ENCODE measurements at places on chromosomes 13 and 19.

DNA sequence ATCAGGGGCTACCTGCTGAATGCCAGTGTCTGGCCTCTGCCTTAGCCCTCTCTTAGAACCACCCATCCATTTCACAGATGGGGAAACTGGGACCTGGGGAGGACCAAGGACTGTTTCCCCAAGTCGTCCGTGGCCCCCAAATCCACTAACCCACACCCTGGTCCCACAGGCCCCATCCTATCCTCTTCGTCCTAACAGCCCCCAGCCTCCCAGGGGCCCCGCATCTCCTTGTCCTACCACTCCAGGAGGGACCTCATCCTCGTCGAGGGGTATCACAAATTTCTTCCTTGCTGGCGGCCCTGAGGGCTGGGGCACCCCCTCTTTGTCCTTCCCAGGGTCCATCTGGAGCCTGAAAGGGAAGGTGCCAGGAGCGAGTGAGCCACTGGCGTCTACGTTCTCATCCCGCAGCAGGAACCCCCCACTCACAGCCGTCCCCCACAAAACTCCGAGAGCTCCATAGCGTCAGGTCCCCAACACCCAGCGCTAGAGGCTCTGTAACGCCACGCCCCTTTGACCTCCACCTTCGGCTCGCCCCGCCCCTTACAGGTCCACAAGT lies 606 bp downstream of the ERCC1 start:
- no peak for DNase-seq

DNA sequence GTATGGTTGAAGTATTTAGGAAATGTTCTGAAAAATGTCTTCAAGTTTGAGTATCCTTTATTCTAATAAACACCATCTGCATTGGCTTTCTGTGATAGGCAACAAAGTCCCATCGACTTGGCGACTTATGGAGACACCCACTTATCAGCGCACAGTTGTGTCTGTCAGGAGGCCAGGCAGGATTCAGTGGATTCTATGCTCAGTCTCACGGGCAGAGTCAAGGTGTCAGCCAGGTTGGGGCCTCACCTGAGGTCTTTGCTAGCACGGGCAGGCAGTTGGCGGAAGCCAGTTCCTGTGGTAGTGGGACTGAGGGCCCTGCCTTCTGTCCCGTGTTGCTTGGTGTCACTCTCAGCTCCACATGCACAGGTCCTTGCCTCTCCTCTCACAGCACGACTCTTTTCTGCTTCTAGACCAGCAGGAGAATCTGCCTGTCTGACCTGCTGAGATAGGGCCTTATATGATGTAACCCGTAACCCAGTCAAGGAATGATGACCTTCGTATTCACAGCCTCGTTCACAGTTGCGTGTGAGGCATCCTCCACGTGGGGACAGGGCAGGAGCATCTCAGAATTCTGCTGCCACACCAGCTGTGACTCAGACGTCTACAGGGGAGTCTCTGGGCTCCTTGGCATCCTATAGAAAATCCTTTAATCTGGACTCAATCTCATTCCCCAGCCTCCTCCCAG lies 10.0 kb downstream of the CUL4A start:
- DNase-seq: no peak

DNA sequence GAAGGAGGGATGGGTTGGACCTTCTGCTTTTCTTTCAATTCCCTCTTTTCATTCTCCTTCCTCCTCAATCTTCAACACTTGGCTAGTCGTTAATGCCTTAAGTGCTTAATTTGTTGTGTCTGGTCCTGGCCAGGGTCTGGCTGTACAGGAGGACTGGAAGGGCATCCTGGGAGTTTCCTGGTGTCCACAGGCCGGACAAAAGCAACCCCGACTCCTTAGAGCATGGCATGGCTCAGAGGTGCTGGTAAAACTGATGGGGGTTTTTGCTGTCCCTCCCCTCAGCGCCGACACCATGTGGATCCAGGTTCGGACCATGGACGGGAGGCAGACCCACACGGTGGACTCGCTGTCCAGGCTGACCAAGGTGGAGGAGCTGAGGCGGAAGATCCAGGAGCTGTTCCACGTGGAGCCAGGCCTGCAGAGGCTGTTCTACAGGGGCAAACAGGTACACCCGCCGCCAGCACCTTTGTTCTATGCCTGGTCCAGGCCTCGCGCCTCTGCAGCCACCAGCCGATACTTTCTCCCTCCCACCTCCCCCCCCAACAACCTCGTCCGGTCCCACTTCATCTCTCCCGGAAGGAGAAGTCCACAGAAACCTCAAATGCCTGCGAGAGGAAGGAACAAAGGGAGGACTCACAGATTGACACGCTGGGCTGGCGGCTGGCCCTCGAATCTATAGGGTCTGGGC lies 1.4 kb downstream of the UHRF1 start:
- peak; percentile 64 for DNase-seq

DNA sequence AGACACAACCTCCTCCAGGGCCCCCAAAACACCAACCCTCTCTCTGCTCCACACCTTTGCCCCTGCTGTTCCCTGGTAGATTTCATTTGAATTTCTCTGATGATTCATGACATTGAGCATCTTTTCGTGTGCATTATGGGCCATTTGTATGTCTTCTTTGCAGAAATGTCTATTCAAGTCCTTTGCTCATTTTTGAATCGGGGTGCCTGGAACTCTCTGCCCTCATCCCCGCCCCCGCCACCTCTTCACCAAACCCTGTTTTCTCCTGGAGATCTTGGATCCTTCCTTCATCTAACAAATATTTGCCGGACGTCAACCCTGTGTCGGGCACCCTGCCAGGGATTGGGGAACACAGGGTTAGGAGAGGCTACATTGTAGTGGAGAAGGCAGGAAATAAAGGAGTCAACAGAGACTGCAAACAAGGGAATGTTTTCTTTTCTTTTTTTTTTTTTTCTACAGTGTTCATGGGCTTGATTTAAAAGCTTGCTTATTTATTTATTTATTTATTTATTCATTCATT lies 25.5 kb upstream of the SLC1A5 start:
- peak; percentile 34 for DNase-seq

DNA sequence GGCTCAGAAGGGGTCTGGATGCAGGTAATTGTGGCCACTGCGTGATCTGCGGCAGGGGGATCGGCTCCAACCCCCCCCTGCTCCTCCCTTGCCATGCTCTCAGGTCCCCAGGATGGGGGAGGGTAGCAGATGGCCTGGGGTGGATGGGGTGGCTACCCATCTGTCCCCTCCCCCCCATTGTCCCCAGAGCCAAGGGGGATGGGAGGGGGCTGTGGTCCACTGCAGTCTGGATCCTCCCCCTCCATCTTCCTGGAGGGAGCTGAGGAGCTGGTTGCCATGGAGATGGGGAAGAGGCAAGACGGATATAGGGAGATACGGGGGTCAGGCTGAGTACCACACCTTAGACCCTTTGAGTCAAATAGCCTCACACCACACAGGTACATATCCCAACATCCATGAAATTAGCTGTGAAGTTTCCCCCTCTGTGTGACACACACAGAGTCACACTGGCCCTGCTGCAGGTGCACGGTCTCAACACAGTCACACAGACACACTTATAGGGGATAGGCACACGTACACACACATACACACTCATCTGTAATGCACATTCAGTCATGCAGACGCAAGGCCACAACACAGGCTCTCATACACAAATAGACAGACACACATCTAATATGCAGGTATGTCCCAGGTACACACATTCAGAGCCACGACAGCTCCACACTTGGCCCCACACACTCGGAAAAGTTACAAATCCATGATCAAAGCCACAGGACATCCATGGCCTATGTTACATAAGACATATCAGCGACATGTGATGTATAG lies 1.8 kb upstream of the NOVA2 start:
- no peak for DNase-seq

- no peak for DNase-seq
These were observed 1255.6 kb downstream of the DIAPH3 start for GRCh38 chr13:58908019-58908679.

GRCh38 chr13:26377038-26377437 lies 123.1 kb downstream of the CDK8 start:
- DNase-seq: peak; percentile 32

DNA sequence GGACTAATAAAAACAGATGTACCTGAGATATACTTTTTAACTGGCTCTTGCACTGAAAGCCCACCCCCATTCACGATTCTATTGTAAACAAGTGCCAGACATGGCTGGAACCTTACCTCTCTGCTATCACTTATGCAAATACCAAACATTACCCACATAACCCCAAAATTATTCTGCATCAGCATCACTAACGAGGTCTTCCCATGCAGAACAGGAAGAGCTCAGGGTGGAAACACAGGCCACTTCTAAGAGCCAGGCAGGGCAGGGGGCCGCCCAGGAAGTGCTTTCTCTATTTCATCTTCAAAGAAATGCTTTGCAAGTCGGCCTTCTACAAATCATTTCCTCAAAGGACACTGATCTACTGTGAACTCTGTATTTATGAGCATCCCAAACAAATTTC lies 7.3 kb downstream of the IRS2 start:
- DNase-seq: no peak

DNA sequence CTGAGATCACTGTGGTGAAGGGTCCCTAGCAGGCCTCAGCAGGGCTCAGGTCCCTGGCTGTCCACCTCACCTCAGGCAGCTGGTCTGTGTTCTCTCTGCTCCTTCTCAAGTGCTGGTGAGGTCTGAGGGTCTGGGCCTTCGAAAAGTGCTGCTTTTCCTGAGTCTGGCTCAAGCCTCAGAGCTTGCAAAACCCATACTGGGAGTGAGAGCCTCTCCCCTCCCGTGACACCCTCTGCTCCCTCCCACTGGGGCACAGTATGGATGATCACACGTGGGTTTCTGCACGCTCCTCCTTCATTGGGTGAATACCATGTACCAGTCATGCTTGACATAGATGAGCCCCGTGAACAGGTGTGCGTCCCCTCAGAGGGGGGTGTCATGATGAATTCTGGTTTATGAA lies 73.3 kb upstream of the WASF3 start:
- no peak for DNase-seq

- DNase-seq: no peak
These were observed 8.9 kb upstream of the DGKH start for GRCh38 chr13:42039457-42039945.

GRCh38 chr13:44337581-44337980 lies 36.0 kb upstream of the SERP2 start:
- no peak for DNase-seq

DNA sequence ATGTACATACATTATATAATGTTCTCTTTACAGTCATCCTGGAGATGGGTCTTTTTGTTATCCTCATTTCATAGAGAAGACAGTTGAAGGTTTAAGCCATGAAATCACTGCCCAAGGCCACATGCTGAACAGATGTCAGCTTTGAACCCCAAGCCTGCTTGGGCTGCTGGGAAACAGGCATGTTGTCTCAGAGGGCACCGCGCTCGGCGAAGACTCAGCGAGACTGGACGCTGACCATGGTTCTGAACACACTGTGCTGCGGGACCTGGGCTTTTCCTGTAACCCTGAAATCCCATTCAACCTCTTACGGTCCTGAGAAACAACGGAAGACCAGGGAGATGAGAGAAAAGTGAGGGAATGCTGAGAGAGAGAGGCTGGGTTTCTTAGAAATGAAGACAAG lies 27.3 kb downstream of the LRFN3 start:
- peak; percentile 68 for DNase-seq

- DNase-seq: peak; percentile 44
These were observed 19.1 kb upstream of the KCTD4 start for GRCh38 chr13:45219938-45220375.

DNA sequence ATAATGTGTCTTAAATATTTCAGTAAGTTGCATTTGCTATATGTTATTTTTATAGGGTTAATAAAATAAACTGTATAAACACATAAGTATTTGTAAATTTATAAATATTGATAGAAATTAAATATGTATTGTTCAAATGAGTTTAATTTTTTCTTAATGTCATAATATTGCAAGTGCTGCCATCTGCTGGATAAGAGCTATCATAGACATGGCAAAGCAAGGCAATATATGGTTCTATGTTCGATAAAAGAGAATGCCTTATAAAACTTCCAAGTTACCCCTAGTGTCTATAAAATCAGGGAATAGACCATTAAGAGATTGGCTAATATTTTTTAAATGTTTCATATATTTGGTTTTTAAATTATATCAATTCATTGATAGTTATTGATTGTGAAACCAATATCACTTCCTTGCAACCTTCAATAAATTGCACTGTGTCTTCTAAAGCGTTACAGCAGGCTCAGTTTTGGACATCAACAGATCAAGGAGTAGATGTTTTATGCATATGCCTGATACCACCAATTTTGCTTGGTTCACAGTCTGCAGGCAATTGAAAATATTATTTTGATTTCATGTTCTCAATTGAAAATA lies 29.0 kb upstream of the SLITRK6 start:
- DNase-seq: peak; percentile 30

DNA sequence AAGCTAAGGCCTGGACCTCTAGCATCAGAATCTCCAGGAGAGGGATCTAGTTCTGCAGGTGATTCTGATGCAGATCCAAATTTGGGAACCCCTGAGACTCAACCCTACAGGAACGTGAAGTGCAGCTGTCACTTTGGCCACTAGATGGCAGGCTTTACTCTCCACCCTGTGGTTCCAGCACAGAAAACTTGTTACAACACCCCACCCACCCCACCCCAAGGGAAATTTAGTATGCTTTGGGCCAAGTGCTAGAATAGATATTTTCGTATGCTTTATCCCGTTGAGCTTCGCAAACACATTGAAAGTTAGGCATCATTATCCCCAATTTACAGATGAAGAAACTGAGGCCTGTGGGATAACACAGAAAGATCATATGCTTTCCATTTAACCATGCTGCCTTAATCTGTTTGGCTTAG lies 232.0 kb downstream of the B3GLCT start:
- DNase-seq: peak; percentile 34

DNA sequence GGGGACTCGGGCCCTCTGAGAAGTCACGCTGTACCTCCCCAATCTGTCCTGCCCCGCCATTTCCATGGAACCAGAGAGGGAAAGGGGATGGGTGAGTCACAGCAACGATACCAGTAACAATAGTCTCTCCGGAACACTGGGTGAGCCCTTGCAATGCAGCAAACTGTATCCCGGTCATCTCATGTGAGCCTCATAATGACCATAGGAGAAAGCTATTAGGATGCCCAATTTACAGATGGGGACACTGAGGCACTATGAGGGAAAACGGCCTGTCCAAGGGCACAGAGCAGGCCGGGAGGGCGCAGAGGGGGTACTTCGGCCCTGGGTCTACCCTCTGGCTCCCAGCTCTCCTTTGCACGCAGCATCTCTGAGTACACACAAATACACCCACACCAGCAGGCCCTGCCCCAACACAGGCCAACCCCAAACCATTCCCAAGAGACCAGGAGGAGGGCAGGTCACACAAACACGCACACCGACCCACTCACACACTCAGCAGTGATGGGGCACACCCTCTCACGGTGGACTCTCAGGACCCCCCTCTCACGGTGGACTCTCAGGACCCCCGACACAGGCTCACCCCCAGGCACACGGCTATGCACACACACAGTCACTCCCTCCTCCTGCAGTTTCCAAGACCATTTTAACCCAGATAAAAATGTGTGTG lies 18.2 kb downstream of the LRRC4B start:
- DNase-seq: no peak

GRCh38 chr19:57668635-57669034 lies at the start of gene ZSCAN4:
ZSCAN4 (plus strand) TSS chr19:57668935; CDS start chr19:57676146, 7,211 bp downstream.
- DNase-seq: no peak

All from mesenchymal stem cell (in vitro differentiated cells and primary cell).